Aorta (tissue), 5 donors: ENCODE measurements at places on chromosomes 12 and 14. TPM values are rescaled to one million over a fixed set of nuclear protein-coding genes. Genes with fewer than 3 reads are reported as not detected.

DNA sequence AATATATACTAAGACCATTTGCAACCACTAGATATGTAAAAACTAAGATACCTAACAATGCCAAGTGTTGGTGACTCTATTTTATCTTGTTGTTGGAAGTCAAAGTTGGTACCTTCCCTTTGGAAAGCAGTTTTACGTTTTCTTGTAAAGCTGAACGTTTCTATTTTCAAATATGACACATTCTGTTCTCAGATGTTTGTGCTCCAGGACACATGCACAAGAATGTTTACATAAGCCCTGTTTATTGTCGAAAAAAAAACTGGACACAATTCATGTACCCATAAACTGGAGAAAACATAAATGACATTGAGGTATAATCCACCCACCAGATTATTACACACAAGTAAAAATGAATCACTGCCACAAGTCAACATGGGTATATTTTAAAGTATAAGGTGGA is 967.4 kb downstream of the BCL11B start:
- DNase-seq, result no peak

IFT43 gene
- total RNA-seq, result 44.3 TPM

DNA sequence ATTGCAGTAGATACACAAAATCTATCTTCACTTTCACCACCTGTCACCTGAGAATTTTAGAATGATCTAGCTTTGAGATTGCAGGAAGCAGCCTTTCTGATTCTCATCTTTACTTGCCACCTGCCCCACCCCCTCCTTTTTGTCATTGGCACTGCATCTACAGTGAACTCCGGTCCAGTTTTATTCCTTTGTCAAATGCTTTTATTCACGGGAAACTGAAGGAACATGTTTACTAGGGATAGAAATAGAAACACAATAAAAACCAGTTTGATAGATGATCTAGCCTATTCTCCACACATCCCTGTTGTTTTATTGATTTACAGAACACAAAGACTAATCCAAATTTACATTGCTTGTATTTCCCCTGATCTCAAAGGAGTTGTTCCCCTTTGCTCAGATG is 471.7 kb upstream of the STXBP6 start:
- no peak for DNase-seq

DNA sequence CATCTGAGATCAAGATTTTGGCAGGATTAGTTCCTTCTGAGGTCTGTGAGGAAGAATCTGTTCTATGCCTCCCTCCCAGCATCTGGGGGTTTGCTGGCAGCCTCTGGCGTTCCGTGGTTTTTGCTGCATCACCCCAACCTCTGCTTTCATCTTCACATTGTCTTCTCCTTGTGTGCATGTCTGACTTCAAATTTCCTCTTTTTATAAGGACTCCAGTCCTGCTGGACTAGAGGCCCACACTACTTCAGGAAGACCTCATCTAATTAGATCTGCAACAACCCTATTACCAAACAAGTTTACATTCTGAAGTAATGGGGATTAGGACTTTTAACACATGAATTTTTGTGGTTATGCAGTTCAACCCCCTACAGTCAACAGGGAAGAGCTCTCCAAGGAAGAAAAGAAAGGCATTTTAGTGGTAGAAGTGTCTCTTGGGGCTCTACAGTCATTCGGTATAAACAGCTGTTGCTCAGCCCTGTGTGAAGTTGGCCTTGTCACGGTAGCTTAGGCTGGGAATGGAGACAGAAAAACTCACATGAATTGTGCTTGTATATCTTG is 89.7 kb downstream of the CAND1 start:
- no peak for DNase-seq

DNA sequence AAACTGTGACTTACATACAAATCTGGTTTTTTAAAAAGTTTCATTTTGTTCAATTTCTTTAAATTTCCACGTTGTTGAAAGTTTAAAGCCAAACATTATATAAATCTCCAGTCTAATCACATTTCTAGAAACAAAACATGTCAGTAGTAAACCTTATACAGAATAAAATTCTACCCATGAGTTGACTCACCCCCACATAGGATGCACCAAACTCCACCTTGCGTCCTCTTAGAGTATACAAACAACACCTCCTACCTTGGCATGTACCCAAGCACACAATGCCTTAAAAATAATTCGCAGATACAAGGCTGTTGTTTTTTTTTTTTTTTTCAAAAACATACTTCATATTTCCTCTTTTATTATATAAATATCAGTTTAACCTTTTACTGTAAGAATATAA is 3.3 kb downstream of the FBXL14 start:
- DNase-seq, result no peak

DNA sequence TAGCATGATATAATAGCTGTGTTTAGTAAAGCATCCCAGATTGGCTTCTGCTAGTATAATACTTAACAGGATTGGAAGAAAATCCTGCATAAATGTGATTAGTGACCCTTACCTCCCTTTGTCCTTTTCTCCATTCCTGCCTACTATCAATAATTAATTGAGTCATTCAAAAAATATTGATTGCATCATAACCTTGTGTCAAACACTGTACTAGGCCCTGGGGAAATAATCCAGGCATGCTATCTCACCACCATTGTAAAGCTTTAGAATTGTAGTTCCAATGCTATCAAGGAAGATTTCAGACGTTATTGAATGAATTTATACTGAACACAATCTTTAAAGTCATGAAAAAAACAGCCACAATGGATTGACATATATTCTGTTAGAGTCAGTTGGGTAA is 378.6 kb upstream of the DDHD1 start:
- no peak for DNase-seq

GRCh38 chr12:25459541-25459951 is 93.5 kb downstream of the LMNTD1 start:
- DNase-seq, result no peak

NRXN3 gene
- 8.8 TPM for total RNA-seq

CLEC4D gene
- 2.0 TPM for total RNA-seq

GALNT8 gene
- total RNA-seq, result 4.7 TPM

DNA sequence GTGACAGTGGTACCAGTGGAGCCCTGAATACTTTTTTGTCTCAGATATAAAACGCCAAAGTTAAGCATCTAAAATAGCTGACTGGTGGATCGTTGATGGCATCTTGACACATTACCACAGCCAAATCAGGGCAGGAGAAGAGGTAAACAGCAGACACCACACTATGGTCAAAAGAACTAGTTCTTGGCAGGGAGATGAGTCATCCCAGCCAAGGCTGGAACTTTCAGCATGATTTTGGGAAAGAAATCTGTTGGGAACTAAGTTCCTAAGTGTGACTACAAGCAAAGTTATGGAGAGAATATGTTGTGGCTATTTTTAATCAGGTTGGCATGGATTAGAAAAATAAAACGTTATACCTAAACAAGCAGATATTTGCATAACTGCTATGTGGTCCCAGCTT is 36.9 kb downstream of the LGR5 start:
- no peak for DNase-seq

GRCh38 chr12:133130808-133131128 is 341 bp downstream of the ZNF10 start:
- DNase-seq, result peak; percentile 83

PLA2G1B gene
- total RNA-seq, result 1.2 TPM

GRCh38 chr12:117343296-117343695 is 18.1 kb downstream of the NOS1 start:
- no peak for DNase-seq

GRCh38 chr12:29980304-29980703 is 196.6 kb upstream of the TMTC1 start:
- no peak for DNase-seq

DNA sequence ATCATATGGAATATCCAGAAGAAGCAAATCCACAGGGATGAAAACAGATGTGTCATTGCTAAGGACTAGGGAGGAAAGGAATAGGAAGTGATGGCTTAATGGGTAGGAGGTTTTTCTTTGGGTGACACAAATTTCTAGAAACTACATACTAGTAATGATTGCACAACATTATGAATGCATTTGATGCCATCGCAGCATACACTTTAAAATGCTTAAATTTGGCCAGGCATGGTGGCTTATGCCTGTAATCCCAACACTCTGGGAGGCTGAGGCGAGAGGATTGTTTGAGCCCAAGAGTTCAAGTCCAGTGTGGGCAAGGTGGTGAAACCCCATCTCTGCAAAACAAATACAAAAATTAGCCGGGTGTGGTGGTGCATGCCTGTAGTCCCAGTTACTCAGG is 1370.8 kb downstream of the AACS start:
- DNase-seq, result no peak

OR4E2 gene
- not detected for total RNA-seq

DNA sequence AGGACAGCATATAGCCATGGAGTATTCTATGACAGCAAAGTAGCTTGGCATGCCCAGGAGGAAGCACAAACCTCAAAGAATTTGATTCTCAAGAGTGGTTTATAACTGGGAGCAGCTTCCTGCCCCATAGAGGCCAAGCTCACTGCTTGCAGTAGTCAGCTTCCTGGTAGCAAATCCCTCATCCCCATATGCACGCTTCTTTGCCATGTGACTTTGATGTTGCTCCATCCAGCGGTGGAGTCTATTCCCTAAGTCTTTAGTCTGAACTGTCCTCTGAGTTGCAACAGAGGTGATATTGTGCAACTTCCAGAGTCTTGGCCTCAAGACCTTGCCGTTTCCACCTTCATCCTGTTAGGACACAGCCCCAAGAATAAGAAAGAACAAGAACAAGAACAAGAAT is 996.8 kb upstream of the TMEM132C start:
- DNase-seq, result peak; percentile 65

DNA sequence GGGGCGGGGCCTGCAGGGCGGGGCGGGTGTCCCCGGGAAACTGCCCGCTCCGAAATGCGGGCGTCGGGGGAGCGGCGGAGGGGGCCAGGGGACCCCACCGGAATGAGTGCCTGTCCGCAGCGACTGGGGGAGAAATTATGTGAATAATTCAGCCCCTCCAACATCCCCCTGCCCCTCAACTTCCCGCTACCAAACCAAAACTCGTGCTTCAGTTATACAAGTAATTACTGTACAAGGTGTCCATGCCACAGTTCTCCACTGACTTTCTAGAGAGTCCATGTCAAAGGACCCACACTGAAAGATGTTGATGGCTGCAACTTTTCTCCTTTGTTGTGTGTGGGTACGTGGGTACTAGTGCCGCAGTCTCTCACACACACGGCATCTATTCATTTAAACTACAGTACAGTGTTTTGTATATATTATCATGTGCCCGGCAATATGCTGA is 414 bp upstream of the CDK17 start:
- DNase-seq, result no peak

GRCh38 chr14:89262041-89262440 is 155.0 kb downstream of the FOXN3 start:
- DNase-seq, result no peak

LYZ gene
- total RNA-seq, result 180 TPM

- DNase-seq, result no peak
Observed at GRCh38 chr14:77559381-77559780, 57.1 kb downstream of the SPTLC2 start.

DNA sequence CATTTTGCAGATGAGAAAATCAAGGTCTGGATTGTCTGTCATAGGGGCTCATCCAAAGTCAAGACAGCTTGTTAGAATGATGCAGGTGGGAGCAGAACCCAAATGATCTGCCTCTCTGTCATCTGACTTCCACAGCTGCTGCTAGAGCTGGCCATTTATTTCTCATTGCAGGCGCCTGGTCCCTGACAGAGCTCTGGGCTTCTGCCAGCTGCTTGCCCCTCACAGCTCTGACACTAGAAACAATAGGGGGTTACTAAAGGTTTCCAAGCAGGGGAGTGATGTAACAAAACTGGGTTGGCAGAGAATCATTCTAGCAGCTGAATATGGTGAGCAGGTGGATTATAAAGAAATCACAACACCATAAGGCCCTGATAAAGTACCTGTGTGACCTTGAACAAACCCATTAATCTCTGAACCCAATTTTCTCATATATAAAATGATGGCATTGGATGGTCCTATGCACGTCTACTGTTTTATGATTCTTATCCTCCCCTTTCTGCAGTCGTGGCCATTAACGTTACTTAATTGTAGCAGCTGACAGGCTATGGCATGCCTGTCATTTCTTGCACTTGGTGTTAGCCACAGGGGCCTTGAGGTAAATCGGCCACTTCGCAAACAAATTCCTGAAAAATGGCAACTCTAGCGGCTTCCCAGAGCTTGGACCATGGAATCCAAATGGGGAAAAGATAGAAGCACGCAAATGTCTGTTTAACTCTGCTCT is 134.6 kb downstream of the RMST start:
- no peak for DNase-seq

- DNase-seq, result no peak
Observed at GRCh38 chr14:96811985-96812667, 14.9 kb downstream of the VRK1 start.
